ENCODE measurements at places on chromosomes 2 and 18.

- DNase-seq = no peak
Measured at GRCh38 chr2:36329746-36330472, 25.7 kb upstream of the CRIM1 start.

- DNase-seq = no peak
Measured at GRCh38 chr2:33267043-33267442, 209.4 kb upstream of the RASGRP3 start.

DNA sequence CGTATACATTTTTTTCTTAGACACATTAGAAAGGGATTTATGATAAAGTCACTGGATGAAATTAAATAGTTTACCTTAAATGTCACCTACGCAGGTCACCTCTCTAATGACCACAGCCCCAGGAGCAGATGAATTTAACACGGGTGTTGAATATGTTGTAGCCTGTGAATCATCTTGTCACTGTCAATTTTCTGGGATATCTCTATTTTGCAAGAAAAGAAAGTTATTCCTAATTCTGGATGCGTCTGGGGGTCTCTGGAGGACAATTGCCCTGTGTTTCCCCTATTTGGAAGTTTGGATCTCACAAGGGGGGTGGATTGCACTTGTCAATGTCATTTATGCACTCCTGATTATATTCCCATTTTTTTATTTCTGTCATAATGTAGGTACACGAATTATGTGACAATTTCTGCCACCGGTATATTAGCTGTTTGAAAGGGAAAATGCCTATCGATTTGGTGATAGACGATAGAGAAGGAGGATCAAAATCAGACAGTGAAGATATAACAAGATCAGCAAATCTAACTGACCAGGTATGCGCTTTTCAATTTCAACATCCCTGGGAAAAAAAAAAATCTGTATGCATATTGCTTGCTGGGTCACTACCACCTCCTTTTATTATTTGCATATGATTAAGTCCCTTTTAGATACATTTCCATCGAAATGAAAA, 7.7 kb downstream of the MEIS1 start:
- DNase-seq = no peak

- DNase-seq = no peak
Measured at GRCh38 chr18:68727506-68727905, 12.6 kb upstream of the TMX3 start.

GRCh38 chr2:162215162-162215561, 28.1 kb downstream of the FAP start:
- no peak for DNase-seq

- no peak for DNase-seq
Measured at GRCh38 chr18:22378672-22379282, 38.9 kb downstream of the CTAGE1 start.

DNA sequence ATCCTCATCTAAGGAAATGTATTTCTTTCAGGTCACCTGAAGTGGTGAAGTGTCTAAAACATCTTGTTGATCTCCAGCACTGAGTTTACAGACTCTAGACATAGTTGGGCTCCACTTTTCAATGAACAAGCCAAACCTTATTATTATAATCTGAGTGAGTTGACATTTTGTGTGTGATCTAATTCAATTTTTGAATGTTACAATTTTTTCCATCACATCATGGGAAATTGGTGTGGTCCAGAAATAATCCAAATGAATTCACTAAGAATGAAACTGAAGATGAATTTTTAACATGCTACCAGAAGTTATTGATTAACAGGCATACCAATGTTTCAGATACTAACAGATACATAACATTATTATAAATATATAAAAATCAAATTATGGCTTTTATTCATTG, 75.6 kb upstream of the EFEMP1 start:
- no peak for DNase-seq

GRCh38 chr2:56682397-56682760, 498.6 kb downstream of the CCDC85A start:
- DNase-seq = no peak

Data from stimulated activated CD8-positive, alpha-beta memory T cell treated with anti-CD3 and anti-CD28 coated beads, Interleukin-2, amount 100 ng/mL, for 48 hours (primary cell).